ENCODE measurements at places on chromosomes 7 and 10.

DNA sequence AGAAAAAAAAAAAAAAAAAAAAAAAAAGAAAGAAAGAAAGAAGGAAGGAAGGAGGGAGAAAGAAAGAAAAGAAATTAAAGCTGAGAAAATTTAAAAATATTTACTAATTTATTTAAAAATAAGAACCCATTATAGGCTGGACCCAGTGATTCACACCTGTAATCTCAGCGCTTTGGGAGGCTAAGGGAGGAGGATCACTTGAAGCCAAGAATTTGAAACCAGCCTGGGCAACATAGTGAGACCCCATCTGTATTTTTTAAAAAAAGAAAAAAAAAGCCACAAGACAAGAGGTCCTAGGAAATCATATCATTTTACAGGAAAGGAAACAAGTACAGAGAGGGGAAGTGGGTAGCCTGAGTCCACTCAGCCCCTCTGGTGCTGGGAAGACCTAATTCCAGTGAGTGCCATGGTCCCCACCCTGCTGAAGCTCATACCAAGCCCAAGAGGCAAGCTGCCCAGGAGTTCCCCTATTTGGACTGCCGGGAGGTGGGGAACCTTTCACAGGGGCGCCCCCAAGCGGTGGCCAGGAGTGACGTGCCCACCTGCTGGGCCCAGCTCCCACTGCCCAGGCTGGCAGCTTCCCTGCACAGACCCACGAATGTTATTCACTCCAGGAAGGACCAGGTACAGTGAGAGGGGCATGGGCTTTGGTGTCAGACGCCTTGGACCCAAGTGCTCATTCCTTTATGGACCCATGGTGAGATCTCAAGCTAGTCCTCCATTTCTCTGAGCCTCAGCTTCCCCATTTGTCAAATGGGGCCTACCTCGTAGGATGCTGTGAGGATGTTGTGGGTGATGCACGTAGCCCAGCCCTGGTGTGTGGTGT, 133.6 kb downstream of the ZMIZ1 start:
- H3K4me1 ChIP-seq, result no peaks in the 10 kb centered on the region
- H3K27me3 ChIP-seq, result no peaks in the 10 kb centered on the region
- DNase-seq, result no peak
- peaks cover 18% of the 10 kb centered on the region for H3K36me3 ChIP-seq

DNA sequence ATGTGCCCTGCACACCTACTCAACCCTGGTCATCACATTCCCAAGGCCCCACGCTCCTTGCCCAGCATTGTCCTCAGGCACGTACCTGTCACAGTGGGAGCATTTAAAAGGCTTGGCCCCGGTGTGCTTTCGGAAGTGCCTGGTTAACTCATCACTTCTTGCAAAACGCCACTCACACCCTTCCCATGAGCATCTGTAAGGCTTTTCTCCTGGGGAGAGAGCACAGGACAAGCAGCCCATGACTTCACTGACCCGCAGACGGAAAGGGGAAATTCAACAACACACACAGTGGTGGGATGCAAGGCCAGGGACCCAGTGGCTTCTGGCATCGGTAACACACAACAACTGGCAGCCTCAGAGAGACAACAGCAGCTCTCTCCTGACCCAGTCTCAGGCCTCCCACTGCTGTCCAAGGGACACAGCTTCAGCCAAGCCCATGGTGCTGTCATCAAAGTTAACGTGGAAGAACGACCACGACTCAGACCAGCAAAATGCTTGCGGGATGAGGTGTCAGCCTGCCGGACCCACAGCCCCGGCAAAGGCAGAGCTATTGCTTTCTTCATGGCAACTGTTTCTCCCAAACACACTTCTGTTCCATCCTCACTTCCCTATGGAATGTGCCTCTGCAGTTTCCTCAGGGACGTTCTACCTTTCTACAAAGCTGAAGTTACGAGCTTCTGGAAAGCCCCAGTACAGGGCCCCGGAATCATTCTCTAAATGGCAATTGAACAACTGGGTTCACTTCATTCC, 4.8 kb downstream of the KLF6 start:
- H3K4me1 ChIP-seq, result peaks cover 62% of the 10 kb centered on the region
- H3K36me3 ChIP-seq, result peaks cover 59% of the 10 kb centered on the region
- peak overlapping the region; percentile 95 for H3K4me3 ChIP-seq
- no peak for DNase-seq

DNA sequence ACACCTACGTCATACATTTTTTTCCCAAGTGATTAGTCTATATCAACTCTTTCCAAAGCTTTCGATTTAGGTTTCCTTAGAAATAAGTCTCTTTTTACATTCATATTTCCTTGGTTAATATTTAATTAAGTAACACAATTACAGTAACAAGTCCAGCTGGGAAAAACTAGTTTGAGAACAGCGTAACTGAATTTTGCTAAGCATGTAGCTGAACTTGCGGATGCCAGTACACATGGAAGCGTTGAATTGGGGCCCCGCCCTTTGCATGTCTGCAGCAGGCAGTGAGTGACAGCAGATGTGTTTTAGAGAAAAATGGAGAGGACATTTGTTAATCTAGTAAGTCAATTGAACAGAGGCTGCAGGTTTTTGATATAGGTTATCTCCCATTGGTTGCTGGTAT, 72.5 kb downstream of the TAF3 start:
- no peak for DNase-seq
- peaks cover 13% of the 10 kb centered on the region for H3K4me1 ChIP-seq
- no peak overlapping the region for H3K4me3 ChIP-seq
- no peaks in the 10 kb centered on the region for H3K36me3 ChIP-seq

DNA sequence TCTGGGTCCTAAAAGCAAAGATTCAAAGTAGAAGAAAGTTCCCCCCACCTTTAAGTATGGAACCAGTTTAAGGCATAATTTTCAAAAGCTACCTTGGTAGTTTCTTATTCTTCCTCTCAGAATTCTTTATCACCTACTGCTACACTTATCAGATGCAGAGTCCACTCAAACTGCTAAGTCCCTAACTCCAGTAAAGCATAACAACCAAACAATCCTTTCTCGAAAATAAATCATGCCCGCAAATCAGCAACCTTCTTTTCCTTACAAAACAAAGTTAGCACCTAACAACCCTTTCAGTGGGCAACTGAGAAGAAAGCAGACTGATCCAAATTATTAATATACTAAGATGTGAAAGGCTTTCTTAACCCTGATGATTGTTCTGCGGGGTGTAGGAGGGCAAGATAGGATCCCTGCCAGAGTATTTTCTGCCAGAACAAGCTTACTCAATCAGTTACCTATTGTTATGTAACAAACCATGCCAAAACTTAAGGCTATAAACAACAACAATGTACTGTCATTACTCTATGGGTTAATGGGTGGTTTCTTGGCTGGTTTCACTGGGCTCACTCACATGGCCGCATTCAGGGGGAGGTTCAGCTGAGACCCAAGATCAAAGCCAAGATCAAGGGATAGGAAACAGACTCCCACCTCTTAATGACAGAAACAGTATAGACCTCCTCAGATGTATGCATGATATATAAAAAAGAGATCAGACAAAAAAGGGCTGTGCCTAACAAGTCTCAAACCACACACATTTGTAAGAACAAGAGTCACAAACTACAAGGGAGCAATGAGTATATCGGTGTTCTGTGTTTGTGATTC, 42.0 kb downstream of the CCDC6 start:
- no peaks in the 10 kb centered on the region for H3K36me3 ChIP-seq
- no peak overlapping the region for H3K27ac ChIP-seq
- H3K4me1 ChIP-seq, result peaks cover 20% of the 10 kb centered on the region
- no peak for DNase-seq

DNA sequence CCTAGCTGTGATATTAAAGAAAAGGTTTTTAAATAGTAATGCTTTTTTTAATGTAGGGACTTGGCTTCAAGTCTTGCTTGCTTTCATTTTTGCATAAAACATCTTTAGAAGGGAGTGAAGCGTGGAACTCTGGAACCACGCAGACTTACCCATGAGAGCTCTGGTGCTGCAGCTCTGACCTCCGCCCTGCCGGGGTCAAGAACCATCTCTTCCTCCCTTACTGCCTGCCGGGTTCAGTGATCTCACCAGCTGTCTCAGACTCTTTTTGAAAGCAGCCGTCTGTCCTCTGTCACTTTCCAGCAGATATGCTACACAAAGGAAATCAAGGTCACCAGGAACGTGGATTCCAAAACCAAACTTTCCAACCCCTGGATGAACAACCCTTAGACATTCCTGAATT, 353.8 kb downstream of the GPR37 start:
- DNase-seq, result no peak
- no peaks in the 10 kb centered on the region for H3K36me3 ChIP-seq
- H3K4me1 ChIP-seq, result no peaks in the 10 kb centered on the region
- H3K4me3 ChIP-seq, result no peak overlapping the region

DNA sequence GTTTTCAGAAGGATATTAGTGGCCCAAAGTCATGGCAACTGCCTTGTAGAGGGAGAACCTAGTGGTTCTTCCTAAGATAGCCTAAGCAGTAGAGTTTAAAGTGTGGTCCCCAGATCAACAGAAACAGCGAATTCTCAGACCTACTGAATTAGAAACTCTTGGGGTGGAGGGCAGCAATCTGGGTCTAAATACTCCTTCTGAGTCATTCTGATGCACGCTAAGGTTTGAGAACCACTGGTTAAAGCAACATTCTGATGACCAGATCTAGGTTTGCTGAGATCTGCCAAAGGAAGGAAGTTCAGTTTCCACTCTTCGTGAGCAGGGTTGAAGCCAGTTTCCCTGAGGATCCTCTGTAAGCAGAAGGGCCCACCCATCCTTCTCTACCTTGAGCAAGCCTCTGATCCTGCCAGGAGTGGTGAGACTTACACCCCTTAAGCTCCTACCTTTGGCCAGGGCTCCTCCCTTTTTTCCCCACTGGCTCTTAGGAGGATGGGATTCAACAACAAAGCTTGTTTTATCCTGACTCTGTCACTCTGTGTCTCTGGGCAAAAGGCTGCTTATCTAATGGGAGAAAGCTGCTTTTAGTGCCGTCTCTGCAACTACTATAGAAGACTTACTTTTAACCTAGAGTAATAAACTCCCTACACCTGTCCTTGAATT, 26.8 kb upstream of the TRUB1 start:
- H3K4me3 ChIP-seq, result no peak overlapping the region
- H3K27me3 ChIP-seq, result no peaks in the 10 kb centered on the region
- no peak for DNase-seq
- H3K27ac ChIP-seq, result no peak overlapping the region
- H3K36me3 ChIP-seq, result no peaks in the 10 kb centered on the region

- no peak overlapping the region for H3K27ac ChIP-seq
- no peak for DNase-seq
- no peaks in the 10 kb centered on the region for H3K36me3 ChIP-seq
- H3K4me3 ChIP-seq, result no peak overlapping the region
These were observed 42.8 kb downstream of the HSPA12A start for GRCh38 chr10:116699471-116700150.

DNA sequence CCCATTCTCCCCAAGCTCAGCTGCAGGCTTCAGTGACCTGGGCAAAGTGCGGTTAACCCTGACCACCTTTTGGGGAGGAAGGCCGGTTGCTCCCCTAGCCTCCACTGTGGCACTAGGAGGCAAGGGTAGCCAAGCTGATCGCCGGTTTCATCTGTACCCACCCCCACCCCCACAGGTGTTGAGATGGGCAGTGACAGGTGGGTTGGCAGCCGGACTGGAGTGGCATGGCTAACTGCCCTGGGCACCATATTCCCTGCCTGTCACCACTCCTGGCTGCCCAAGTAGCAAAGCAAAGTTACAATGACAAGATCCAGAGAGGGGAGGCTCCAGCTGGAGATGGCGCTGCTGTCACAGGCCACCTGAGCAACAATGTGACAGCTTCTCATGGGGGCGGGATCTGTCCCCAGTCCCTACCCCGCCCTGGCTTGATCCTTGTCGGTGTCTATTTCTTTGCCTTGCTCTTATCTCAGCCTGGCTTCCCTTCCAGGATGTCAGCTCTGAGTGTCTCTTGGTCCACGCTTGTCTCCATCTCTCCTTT, 27.0 kb upstream of the BMS1 start:
- no peak for DNase-seq
- no peak overlapping the region for H3K4me3 ChIP-seq
- H3K27me3 ChIP-seq, result peaks cover 12% of the 10 kb centered on the region
- peaks cover 13% of the 10 kb centered on the region for H3K4me1 ChIP-seq
- no peaks in the 10 kb centered on the region for H3K36me3 ChIP-seq

DNA sequence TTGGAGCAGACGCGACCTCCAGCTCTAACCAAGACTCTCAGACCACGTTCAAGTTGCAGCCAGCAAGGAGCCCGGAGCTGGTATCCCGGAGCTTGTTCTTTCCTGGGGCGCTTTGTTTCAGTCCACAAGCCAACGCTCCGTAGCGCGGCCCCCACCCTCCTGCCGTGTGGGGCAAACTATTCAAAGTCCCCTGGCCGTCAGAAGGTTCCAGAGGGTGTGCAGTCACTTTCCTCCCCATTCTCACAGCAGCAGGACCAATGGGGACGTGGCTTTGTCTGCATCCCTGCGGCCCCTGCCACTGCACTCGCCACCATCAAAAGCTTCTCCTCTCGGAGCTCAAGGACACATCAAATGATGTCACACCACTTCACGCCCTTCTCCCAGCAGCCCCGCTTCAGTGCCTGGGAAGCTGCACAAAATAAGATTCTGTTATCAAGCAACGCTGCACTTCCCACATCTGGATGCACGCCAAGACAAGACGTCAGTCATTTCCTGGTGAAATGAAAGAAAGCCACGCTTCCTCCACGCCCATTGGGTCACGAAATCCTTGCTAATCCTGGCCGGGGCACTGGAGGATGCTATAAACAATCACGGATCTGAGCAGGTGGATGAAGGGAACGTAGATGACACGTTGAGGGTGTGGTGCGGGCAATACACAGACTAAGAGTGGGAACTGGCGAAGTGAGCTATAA, 348.2 kb downstream of the PTPRN2 start:
- no peaks in the 10 kb centered on the region for H3K27me3 ChIP-seq
- H3K27ac ChIP-seq, result no peak overlapping the region
- no peaks in the 10 kb centered on the region for H3K4me1 ChIP-seq
- no peak overlapping the region for H3K4me3 ChIP-seq
- DNase-seq, result no peak

DNA sequence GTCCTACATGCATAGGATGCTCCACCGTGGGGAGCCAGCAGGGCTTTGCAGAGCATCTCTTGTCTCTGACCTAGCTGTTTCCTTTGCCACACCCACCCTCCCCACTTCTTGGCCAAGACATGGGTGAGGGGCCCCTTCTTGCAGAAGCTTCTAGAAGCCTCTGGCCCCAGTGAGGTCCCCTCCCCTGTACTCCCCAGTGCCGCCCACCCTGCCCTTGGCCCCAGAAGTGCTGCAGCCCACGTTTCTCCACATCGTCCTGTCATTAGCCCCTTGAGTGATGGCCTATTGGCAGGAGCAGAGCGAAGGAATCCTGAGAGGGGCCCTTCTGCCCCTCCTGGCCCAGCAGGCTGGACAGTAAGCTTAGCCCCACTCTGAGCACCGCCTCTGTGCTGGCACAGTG, 43.7 kb downstream of the ALOX5 start:
- H3K27me3 ChIP-seq, result no peaks in the 10 kb centered on the region
- no peak for DNase-seq
- no peak overlapping the region for H3K27ac ChIP-seq
- H3K36me3 ChIP-seq, result no peaks in the 10 kb centered on the region

- H3K27ac ChIP-seq, result no peak overlapping the region
- no peaks in the 10 kb centered on the region for H3K4me1 ChIP-seq
- H3K27me3 ChIP-seq, result no peaks in the 10 kb centered on the region
- no peaks in the 10 kb centered on the region for H3K36me3 ChIP-seq
- DNase-seq, result no peak
- H3K4me3 ChIP-seq, result no peak overlapping the region
These were observed 147.2 kb upstream of the RHEB start for GRCh38 chr7:151666886-151667285.
